HS-27A (cell line): ENCODE measurements at places on chromosomes 2 and 18.

- no peak for DNase-seq
These were observed 21.6 kb downstream of the METAP1D start for GRCh38 chr2:172021074-172021931.

GRCh38 chr2:189726271-189726670 is 36.3 kb downstream of the OSGEPL1 start:
- no peak for DNase-seq

- no peak for DNase-seq
These were observed 341.2 kb downstream of the ZNF521 start for GRCh38 chr18:25010623-25011374.

- DNase-seq = no peak
These were observed 20.1 kb upstream of the ALLC start for GRCh38 chr2:3637692-3638455.

- DNase-seq = no peak
These were observed 33.6 kb upstream of the CD28 start for GRCh38 chr2:203672856-203673255.

DNA sequence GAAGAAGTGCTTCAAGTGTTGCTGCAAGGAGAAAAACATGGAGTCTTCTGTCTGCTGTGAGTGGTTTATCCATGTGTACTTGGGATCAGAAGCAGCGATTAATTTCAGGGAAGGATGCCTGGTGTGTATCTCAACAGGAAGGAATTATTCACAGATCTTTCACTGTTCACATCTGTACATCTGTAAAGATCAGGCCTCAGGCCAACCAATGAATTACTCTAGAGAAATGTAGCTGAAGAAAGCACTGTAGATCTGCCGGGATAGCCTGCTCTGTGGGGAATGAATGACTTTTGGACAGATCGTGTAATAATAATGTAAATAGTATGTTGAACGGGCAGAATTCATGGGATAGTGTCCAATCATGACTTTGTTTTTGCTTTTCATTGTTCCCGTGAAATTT is 54.0 kb upstream of the SPP2 start:
- DNase-seq = no peak

GRCh38 chr2:108573061-108573460 is 38.8 kb downstream of the LIMS1 start:
- no peak for DNase-seq

DNA sequence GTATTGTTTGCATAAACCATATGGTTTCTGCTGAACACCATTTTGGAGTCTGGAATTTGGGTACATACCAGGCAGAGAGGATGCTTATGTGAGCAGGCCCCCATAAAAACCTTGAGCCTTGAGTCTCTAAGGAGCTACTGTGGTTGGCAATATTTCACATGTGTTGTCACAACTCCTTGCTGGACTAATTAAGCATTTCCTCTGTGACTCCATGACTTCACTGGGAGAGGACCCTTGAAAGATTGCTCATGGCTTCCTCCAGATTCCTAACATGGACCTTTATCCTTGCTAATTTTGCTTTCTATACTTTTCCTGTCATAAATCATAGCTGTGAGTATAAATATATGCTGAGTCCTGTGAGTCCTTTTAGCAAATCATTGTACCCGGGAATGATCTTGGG is 7.6 kb upstream of the COQ10B start:
- DNase-seq = no peak

- no peak for DNase-seq
These were observed 14.9 kb downstream of the B3GNT7 start for GRCh38 chr2:231410293-231411004.

DNA sequence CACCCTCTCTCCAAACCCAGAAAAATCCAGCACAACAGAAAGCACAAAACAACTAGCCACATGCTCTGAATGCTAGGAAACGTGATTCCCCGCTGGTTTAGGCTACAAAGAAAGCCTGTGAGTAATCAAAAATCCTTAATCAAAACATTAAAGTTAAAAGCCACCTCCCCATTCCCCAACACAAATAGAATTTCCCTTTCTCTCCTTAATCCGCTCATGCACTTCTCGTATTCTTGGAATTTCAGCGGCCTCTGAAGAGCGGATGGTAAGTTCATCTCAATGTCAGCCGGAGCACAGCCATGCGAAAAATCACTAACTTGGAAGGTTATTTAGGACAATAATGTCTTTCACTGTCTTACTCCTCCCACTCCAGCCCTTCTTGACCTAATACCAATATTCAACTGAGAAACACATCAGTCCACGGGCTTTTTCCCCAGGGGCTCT is 126.7 kb downstream of the OSBPL1A start:
- peak; percentile 26 for DNase-seq

GRCh38 chr2:67055387-67056304 is 341.5 kb upstream of the ETAA1 start:
- no peak for DNase-seq

- no peak for DNase-seq
These were observed 157.3 kb downstream of the DYSF start for GRCh38 chr2:71610671-71611070.

- DNase-seq = no peak
These were observed 661.1 kb downstream of the BCL11A start for GRCh38 chr2:59892398-59892797.

DNA sequence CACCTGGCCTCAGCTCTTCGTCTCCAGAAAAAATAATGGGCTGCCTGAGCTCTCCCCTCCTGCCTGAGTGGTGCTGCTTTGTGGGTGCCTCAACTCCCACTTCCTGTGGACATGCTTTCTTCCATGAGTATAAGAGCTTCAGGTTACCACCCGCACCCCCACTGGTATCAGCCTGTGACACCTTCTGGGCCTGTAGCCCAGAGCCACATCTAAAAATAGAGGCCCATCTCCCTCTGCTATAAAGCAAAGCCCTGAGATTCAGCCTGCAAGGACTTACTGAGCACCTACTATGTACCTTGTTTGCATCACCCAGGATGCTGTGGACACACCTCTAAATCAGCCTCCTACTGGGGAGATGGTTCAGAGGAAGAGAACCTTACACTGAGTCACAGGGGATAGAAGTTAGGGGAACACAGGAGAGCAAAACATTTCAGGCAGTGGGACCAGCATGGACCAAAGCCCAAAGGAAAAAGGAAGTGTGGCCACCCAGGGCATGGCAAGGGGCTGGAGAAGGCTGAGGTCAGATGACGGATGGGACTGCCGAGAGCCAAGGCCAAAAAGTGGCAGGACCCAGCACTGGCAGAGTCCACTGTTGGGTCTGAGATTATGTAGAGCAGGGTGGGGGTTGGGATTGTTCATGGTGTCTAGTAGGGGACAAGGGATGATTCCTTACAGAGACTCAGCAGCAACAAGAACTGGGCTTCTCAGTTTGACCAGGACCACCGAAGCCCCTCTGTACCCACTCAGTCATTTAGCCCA is 123.7 kb upstream of the PPP1CB start:
- DNase-seq = no peak

DNA sequence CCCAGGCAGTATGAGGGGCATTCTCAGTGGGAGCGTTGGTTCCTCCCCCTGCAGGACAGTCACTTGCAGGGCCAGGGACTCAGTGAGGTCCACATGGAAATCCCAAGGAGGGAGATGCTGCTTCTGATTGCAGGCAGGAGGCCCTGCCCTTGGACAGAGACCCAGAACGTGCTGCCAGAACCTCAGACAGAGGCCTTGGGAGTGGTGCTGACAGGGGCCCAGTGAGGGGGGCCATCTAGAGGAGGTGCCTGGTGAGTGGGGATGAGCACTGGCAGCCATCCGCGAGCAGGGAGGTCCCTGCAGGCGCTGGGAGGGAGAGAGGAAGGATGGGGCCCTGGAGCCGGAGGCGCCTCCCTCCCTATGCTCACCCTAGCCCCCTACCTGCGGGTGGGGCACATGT is 133.1 kb downstream of the DYSF start:
- no peak for DNase-seq

- no peak for DNase-seq
These were observed 99.6 kb downstream of the FMNL2 start for GRCh38 chr2:152434395-152435182.

- DNase-seq = no peak
These were observed 3.9 kb downstream of the INPP4A start for GRCh38 chr2:98448441-98449145.

DNA sequence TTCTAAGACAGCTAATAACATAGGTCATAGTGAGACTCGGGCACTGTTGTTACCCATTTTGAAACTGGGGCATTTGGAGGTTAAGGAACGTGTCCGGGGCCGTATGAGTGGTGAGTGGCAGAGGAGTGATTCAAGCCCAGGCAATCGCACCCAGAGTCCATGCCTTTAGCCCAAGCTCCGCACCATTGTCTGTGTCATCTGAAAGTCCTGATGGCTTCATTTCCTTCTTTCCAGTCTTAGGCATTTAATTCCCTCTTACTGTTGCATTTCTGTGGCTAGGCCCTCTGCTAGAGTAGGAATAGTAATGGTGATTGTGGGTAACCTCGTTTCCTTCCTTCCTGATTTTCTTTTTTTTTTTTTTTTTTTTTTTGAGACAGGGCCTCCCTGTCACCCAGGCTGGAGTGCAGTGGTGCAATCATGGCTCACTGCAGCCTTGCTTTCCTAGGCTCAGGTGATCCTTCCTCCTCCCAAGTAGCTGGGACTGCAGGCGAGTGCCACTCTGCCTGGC is 49.8 kb upstream of the ASB1 start:
- DNase-seq = no peak

GRCh38 chr2:48991415-48992131 is 162.7 kb downstream of the FSHR start:
- no peak for DNase-seq

GRCh38 chr2:227804975-227805374 is 8.7 kb upstream of the CCL20 start:
- no peak for DNase-seq

DNA sequence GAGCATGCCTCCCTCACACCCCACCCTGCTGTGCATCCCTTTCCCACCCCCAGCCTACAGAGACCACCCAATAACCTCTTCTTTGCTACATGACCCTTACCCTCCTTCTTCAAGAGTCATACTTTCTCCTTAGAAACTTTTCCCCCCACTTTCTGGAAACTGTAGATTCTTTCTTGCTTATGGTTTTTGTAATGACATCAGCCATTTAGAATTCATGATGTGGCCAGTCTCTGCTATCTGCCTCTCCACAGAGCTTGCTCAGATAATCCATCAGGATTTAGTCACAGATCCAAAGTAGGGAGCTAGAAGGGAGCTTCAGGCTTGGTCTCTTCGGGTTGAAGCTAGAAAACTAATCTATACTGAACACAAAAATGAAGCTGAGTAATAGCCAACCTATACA is 36.5 kb downstream of the GALM start:
- DNase-seq = peak; percentile 72

DNA sequence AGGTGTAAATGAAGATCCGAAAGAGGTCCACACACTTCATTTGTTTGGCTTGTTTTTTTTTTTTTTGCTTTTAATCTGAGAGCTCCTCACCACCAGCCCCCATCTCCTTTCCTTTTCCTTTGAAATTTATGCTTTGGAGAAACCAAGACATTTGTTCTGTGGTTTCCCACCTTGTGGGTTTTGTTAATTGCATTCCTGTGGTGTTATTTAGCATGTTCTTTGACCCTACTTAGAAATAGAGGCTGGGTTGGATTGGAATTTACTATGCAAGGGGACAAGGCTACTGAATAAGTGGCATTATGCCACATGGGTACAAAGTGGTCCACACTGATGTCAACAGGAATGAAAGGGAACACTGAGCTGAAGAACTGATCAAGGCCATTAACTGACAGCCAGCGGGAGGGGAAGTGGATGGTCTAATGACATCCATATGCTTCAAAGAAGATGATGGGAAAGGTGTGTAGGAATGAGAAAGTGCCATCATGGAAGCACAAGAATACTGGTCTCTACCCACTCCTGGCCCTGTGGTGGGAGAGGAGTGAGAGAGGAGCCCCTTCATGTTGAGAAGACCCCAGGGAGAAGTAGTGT is 8.9 kb downstream of the CCL20 start:
- no peak for DNase-seq

DNA sequence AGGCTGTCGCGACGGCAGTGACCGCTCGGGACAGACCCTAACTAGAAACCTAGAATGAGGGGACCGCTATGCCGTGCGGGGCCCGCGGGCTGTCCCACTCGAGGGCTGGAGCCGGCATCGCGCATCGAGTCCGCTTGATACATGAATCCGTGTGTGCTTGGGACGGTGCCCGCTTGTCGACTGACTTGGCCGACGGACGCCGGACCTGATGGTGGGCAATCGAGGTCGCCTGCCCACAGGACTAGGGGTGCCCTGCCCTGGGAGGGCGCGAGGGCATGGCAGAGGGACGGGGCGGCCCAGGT is 749 bp upstream of the PTMA start:
- DNase-seq = no peak

GRCh38 chr18:10523544-10523943 is 2.3 kb upstream of the NAPG start:
- no peak for DNase-seq

GRCh38 chr2:85754313-85755095 is 713 bp downstream of the ATOH8 start:
- DNase-seq = no peak

DNA sequence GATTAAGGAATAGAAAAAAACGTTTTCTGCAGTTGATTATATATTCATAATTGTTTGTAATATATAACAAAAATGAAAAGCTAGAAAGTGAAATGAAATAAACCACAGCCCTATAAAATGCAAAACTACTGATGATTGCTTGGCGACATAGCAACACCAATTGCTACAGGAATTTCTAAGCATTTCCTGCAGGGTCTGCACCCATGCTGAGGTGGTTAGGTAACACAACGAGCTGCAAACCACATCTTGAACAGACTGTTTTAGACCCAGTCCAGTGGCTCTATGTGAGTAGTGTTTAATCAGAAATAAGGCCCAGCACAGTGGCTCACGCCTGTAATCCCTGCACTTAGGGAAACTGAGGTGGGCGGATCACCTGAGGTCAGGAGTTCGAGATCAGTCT is 17.2 kb upstream of the UGT1A9 start:
- no peak for DNase-seq

- DNase-seq = no peak
These were observed 68.6 kb upstream of the YWHAQ start for GRCh38 chr2:9699139-9700108.

DNA sequence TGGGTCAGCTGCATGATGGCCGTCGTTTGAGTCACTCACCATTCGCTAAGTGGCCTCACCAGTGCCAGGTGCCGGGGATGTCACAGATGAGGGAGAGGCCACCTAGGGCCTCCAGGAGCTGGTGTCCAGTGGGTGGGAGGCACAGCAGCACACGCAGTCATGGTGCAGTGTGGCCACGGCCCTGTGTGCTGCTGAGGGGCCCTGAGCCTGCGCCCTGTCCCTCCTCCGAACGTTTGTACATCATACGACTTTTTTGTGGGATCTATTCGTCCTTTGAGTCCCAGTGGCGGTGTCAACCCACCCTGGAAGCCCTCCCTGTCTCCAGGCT is 30.1 kb upstream of the ODC1 start:
- DNase-seq = no peak

DNA sequence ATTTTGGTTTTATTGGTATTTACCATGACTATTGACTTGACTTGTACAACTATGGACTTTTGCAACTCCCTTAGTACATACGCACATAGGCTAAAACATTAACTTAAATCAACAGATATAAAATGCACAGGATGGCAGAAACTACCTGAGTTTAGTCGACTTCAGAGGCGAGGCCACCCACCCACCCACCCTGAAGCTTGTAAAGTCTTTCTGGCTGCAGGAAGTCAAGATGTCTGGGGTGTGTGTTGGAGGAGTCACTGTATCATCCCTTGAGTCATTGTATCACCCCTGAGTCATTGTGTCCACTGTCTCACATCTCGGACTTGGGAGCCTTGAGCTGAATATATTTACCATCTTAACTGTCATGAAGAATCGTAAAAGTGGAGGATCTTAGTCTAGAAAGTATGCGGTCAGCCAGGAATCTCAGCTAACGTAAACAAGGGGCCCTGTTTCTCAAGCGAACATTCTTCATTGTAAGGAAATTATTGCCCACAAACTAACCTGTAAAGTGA is 140.0 kb upstream of the ST6GAL2 start:
- no peak for DNase-seq
